Activated effector memory CD4-positive, alpha-beta T cell treated with anti-CD3 and anti-CD28 coated beads, Interleukin-2, amount 50 U/mL, for 16 hours (primary cell): ENCODE measurements at places on chromosomes 13 and 19.
A peak's percentile ranks its signal among the peaks of the same experiment; 100 is the strongest.

- DNase-seq: no peak
These were observed 2.6 kb downstream of the MPND start for GRCh38 chr19:4346020-4346383.

DNA sequence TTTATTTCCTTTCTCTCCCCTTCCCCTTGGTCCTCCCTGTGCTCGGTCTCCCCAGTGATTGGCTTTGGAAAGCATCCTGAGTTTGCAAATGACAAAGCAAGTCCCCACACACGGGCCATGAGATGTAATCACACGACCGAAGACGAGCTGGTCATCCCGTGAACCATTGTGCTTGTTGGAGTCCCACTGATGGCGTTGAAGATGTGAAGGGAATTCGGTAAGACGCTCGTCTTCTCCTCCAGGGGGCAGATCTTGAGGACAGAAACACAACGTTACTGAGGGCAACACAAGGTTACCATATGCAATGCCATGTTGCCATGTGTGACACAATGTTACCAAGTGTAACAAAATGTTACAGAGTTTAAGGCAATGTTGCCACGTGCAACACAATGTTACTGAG, 42.0 kb upstream of the SLC15A1 start:
- DNase-seq: no peak

- DNase-seq: no peak
These were observed 200.4 kb upstream of the IPO5 start for GRCh38 chr13:97752961-97753668.

- peak; percentile 86 for DNase-seq
These were observed 1.1 kb downstream of the PPP1R12C start for GRCh38 chr19:55116232-55116858.

GRCh38 chr19:44949550-44949949, 3.7 kb downstream of the APOC2 start:
- DNase-seq: no peak

- no peak for DNase-seq
These were observed 79.5 kb downstream of the TEX29 start for GRCh38 chr13:111399776-111400538.

DNA sequence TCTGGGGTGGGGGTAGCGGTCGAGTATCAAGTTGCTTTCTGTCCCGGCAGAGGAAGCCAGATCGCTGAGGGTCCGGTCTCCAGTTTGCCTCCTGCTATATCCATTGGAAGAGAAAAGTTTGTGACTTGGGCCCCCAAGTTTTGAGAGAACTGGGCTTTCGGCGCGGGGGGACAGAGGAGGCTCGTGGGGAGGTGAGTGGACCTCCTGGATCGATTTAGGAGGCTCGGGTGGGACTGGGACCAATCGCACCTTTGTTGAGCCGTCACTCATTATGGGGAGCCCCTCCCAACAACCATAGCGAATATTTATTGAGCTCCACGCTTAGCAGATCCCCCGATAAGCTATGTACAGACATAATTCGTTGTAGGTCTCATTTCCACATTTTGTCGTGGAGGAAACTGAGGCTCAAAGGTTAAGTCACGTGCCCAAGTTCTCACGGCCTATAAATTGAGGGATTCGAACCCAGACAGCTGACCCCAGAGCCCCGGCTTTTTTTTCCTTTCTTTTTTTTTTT, 909 bp downstream of the RFXANK start:
- no peak for DNase-seq

DNA sequence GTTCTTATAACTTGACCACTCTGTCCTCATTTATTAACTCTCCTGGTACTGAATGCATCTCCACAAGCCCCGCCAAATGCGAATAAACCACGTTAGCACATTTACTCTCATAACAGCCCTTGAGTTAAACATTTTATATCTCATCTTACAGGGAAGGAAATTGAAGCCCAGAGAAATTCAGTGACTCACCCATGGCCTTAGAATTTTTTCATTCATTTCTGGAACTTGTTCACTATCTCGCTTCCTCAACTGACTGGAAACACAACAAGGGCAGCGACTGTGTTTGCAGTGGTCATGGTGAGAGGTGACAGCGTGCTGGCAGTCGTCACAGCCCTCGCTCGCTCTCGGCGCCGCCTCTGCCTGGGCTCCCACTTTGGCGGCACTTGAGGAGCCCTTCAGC, 39.5 kb downstream of the SERP2 start:
- no peak for DNase-seq

- DNase-seq: peak; percentile 80
These were observed 12.5 kb downstream of the PBX4 start for GRCh38 chr19:19606021-19606420.

DNA sequence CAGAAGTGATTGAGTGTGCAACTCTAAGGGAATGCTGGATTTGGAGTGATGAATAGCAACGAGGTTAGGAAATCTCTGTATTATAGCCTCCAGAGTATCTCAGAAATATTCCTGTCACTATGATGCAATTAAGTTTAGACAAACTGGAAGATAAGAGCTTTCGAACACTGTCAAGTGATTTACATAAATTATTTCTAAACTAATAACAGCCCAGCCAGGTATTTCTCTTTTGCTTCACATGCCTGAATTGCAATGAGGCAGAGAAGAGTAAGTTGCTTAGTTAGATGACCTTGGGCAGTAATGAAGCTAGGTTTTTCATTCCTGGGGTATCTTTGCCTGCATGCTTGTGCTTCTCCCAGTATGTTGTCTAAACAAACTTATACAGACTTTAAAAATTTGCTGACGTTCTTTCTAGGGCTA, 134.5 kb downstream of the LMO7 start:
- DNase-seq: no peak

GRCh38 chr13:83796364-83796763, 85.9 kb downstream of the SLITRK1 start:
- DNase-seq: no peak

DNA sequence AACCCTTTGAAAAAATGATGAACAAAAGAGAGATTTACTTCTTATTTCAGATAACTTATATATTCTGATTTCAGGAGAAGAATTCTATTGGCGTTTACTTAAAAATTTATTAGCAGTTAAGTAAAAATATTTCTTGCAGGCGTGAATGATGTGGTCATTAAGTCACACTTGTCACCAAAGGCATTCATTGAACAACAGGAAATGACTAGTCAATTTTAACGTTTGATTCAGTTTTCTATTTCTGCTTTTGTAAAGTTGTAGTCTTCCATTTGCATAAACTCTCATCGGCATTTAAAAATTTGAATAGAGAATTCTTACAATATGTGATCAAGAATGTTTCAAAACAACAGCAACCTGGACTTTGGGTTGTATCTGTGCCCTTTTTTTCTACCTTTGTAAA, 83.4 kb downstream of the GPR12 start:
- DNase-seq: no peak

DNA sequence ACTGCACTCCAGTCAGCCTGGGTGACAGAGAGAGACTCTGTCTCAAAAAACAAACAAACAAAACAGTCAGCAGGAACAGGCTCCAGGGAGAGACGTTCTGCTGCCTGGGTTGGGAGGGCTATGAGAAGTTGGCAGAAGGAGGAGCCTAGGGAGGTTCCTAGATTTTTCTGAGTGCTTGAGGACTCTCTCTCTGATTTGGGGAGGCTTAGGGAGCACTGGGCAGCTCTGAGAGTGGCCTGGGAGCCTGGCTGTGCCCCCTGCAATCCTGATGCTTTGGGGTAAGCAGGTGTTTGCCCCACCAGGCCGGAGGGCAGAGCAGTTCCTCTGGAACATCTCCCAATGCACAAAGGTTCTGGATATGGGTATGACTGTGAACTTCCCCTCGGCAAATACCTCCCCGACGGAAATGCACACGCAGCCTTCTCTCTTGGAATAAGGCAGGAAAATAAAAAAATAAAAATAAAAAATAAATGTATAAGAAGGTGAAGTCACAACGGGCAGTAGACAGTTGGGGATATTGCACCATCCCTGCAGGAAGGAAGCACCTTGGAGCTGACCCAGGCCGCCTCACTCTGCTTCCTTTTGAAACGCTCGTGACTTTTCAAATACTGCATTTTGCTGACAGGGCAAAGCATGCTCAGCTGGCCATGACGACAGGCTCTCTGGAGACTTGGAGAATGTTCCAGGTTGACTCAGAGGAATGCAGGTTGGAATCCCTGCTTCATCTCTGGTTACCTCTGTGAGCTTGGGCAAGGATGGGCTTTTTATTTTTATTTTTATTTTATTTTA, 26.5 kb upstream of the HOMER3 start:
- DNase-seq: no peak

DNA sequence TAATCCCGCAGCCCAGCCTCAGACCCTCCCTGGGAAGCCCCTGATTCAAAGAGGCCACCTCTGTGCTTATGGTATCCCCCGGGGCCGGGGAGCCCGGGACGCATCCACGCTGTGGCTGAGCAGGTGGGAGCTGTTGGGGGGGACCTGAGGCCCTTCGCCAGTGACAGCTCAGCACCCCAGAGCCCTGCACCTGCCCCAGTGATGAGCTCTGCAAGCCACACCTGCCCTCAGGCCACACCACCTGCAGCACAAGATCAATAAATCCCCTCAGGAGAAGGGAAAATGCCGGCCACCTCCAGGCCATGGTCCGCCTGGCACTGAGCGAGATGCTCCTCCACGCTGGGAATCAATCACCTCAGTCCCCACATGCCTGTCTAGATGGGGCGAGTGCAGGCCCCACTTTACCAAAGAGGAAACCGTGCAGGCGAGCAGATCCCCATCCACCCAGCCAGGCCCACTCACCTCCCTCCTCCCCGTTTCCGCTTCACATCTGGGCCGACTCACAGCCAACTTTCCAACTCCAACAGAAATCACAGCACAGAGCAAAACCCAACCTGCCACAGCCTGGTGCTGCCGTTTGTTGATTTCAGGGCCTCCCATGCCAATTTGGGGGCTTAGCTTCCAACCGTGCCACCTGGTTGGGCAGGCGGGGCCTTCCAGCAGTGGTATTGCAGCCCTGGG, 12.8 kb downstream of the MOB3A start:
- DNase-seq: peak; percentile 88

DNA sequence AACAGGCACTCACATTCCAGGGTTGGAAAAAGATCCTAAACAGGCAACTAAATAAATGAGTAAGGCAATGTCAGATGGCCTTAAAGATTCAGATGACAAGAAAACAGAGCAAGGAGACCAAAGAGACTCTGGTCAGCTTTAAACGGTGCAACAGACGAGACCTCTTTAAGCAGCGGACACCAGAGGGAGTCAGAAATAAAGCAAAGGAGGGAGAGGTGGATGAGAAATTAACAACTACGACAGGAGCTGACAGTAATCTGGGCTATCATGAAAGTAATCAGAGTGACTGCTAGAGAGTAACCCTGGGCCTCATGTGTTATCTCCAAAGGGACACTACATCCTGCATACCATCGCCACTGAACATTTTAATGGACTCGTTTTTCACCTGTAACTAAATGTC, 1.1 kb downstream of the ZNF550 start:
- DNase-seq: no peak

GRCh38 chr13:41694545-41695301, 237.4 kb downstream of the RGCC start:
- DNase-seq: no peak

GRCh38 chr13:27398360-27398759, 26.1 kb upstream of the GTF3A start:
- no peak for DNase-seq

DNA sequence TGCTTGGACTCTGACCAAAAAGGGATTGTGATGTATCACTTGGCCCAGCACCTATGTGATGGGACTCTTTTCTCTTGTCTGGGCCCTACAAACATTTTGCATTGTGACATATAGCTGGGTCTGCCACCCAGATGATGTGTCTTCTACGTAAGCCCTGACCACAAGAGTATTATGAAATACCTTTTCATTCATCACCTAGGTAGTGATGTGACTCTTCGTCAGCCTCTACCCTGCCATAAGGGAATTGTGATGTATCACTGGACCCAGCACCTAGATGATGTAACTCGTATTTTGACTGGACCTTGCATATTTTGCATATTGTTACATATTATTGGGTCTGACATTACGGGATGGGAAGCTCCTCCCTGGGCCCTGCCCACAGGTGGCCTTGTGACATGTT, 29.7 kb upstream of the ZNF681 start:
- DNase-seq: no peak

GRCh38 chr13:92768602-92769001, 458.0 kb upstream of the GPC6 start:
- no peak for DNase-seq

DNA sequence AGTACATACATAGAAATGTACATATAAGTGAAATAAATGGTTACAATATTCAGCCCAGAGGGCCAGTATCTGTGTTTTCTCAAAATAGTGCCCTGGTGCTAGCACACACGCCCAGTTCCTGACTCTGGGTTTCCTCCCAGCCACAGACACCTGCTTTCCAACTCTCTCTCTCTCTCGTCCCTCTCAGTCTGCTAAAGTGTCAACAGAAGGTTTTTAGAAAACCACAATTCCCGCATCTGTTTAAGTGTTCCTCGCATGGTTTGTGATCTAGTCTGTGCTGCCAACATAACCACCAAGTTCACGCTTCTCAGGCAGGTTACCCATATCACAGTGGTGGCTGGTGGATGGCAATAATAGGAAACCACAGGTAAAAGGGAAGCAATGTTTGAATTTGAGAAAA, 17.8 kb upstream of the UPF3A start:
- DNase-seq: no peak

- no peak for DNase-seq
These were observed 17.3 kb downstream of the ZFR2 start for GRCh38 chr19:3851254-3852176.

DNA sequence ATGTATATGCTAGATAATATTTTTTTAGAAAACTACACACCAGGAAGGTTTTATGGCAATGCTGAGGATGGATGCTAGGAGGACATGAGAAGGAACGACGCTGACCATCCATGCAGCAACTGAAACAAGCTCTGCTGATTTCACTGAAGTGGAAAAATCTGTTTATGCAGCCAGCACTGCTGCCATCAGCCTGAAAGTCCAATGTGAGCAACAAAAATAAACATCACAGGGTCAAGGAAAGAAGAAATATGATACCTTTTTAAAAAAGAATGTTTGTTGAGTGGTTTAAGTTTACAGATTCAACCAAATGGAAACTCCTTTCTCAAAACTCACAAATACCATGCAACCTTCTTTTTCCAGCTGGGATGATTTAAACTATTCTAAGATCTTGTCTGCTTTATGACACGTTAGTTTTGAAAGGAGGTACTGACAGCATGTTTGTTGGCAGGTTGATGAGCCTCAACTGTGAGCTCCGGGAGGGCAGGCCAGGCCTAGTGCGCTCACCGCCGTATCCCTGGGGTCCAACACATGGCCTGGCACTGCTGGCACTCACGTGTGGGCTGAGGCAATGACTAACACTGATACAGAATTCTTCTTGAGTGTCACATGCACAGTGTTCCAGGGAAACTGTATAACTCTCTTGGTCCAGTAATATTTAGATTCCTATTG, 46.8 kb downstream of the LATS2 start:
- DNase-seq: no peak
